NCI-H1417 (cell line): ENCODE measurements at places on chromosomes 16 and 17.

DNA sequence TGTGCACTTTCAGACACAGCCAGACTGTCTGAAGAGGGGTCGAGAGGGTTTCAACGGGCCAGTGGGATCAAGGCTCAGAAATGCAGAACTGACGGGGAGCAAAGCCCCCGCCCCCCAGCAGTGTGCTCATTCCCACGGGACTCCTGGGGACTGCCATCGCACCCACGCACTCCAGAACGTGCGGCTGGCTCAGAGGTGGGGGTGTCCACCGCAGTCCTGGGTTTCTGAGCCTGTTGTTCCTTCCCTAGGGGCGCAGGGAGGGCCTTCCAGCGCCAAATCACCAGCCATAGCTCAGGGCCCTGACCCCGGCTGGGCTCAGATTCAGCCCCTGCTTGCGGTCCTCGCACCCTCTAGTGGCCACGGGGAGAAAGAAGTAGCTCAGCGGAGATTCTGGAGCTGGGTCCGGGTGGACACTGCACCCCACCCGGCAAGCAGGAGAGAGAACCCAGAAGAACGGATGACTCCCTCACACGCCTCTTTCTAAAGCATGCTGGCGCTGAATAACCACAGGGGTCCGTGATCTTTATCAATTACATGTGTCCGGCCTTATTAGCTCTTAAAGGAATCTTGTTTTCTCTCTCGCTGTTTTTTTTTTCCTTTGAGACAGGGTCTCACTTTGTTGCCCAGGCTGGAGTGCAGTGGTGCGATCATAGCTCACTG, 45.0 kb upstream of the USP7 start:
- peak; percentile 42 for DNase-seq

GRCh38 chr16:20334396-20334795, 7.1 kb upstream of the GP2 start:
- no peak for DNase-seq

- peak; percentile 81 for DNase-seq
Measured at GRCh38 chr17:18246880-18247612, 11.5 kb downstream of the FLII start.

- DNase-seq, result no peak
Measured at GRCh38 chr16:88078111-88078775, 127.0 kb downstream of the BANP start.

DNA sequence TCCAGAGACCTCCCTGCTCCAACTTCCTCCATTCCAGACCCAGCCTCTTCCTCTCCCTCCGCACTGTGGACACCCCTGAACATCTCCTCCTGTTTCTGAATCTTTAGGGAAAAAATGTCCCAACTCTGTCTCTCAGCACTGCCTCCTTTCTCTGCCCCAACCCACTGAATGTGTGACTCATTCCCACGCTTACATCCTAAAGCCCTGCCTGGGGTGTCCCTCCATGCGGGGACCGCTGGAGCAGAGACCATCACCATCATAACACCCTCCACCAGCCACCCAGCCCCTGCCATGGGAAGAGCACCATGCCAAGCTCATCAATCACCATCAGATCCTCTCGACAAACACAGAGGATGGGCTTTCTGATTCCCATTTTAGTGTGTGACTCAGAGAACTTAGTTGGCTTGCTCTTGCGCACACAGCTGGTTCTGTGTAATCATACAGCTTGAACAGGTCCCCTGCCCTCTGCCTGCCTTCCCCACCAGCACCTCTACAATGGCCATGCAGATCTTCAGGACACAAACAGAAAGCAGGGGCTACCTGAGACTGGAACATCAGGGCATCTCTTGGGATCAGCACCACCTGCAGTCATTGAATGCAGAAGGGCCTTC, 10.7 kb downstream of the RPRML start:
- DNase-seq, result no peak

GRCh38 chr17:76714822-76715495, 4.2 kb upstream of the MXRA7 start:
- peak; percentile 75 for DNase-seq

DNA sequence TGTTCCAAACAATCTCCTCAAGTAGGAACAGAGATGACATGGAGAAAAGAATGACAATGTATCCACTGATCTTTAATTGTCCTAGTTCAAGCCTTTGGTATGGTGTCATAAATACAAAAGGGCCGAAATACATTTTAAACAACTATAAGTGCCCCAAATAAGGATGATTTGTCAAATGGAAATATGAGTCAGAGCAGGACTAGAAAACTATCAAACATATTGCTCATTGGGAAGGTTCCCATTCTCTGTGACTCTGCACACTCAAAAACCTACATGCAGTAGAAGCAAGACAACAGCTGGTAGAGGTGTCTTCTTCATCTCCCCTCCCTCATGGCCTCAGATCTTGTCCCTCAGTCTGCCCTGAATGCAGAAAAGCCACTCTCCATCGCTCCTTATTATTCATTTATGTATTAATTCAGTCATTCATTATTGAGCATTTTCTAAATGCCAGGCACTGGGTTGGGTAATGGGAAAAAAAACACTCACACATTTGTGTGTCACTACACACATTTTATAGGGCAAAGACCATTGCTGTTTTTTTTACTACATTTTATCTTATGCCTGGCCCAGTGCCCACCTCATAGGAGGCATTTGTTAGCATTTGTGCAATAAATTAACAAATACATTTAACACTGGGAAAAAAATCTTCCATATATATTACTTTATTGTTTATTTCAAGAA, 10.1 kb downstream of the CA10 start:
- DNase-seq, result no peak

- DNase-seq, result no peak
Measured at GRCh38 chr17:62030264-62030663, 34.8 kb downstream of the MED13 start.

DNA sequence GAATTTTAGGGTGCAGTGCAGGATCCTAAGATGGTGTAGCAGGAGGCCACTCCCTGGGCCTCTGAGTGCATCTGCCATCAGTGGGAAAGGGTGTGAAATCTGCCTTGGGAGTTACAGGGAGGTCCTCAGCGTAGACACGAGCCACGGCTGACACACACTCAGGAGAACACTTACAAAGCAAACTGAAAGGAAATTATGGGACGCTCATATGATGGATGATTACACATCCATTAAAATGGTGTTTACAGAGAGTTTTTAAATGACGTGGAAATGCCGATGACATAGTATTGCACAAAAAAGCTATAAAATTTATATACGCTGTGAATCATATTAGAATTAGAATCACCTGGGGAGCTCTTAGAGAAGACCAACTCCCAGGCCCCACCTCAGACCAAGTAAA, 175.2 kb downstream of the CCDC182 start:
- DNase-seq, result peak; percentile 67

- no peak for DNase-seq
Measured at GRCh38 chr17:55254375-55254774, 10.4 kb upstream of the HLF start.

GRCh38 chr17:43140396-43141332, 15.5 kb upstream of the BRCA1 start:
- no peak for DNase-seq

DNA sequence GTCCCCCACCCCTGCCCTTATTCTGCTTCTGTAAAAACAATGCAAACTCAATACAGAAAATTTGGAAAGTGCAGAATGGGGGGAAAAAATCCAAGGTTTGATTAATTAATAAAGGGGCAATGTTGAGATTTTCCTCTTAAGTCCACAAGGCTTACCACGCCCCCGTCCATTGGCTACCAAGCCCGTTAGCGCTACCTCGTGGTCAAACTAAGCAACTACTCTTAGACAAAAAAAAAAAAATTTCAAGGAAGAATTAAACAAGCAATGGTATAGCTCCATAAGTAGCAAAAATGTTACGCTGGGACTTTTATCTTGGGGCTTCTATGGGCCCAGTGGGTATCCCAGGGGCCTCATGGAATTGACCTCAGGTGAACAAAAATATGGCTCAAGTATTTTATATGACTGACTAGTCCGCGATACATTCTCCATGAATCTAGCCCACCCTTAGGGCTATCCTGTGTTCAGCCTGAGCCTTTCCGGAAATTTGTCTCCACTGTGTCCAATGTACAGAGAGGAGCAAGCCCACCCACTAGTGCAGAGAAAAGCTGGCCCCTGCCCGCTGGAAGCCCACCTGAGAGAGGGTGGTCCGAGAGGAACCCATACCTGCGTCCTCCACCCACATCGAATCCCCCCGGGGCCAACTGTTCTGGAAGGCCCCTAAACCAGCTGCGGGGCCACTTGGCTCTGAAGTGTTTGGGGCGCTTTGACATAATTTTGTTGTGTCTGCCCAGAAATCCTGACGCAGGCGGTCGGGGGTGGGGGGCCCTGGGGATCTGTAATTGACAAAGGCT, 19.1 kb upstream of the TEX2 start:
- DNase-seq, result peak; percentile 77

- no peak for DNase-seq
Measured at GRCh38 chr16:72561-73548, at the start of gene RHBDF1. TSS of gene RHBDF1 (minus strand) at chr16:72631. CDS start at chr16:65015, 7,616 bp downstream.

- DNase-seq, result peak; percentile 72
Measured at GRCh38 chr16:68644715-68645493, at the start of gene CDH3. TSS of gene CDH3 (plus strand) at chr16:68645310. CDS start at chr16:68645380, 70 bp downstream.

- DNase-seq, result no peak
Measured at GRCh38 chr16:27205423-27206065, 2.2 kb downstream of the KDM8 start.

- no peak for DNase-seq
Measured at GRCh38 chr17:76268015-76268749, 3.0 kb downstream of the UBALD2 start.

GRCh38 chr17:44794851-44795413, 35.2 kb downstream of the GJC1 start:
- DNase-seq, result no peak

GRCh38 chr17:2271985-2272702, 31.4 kb downstream of the SMG6 start:
- DNase-seq, result no peak

- no peak for DNase-seq
Measured at GRCh38 chr17:74604761-74605160, 12.7 kb upstream of the CD300LD start.

- no peak for DNase-seq
Measured at GRCh38 chr16:1557074-1557473, 23.6 kb downstream of the TMEM204 start.

- DNase-seq, result no peak
Measured at GRCh38 chr16:75109732-75110243, 6.8 kb downstream of the LDHD start.

GRCh38 chr17:21756856-21757619, 64.7 kb downstream of the KCNJ18 start:
- no peak for DNase-seq

DNA sequence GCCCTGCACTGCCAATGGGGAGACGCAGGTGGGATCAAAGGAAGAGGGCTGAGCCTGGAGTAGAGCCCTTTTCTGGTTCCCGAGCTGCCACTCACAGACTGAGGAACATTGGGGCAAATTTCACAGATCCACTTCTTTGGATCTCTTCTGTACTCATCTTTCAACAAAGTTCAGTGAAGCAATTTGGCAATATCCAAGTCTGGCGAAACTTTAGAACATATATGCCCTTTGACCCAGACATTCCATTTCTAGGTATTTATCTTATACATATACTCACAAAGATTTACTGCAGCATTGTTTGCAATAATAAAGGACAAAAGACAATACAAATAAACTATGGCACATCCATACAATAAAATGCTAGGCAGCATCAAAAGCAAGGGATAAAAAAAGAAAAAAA, 4.9 kb downstream of the ZDHHC1 start:
- no peak for DNase-seq

DNA sequence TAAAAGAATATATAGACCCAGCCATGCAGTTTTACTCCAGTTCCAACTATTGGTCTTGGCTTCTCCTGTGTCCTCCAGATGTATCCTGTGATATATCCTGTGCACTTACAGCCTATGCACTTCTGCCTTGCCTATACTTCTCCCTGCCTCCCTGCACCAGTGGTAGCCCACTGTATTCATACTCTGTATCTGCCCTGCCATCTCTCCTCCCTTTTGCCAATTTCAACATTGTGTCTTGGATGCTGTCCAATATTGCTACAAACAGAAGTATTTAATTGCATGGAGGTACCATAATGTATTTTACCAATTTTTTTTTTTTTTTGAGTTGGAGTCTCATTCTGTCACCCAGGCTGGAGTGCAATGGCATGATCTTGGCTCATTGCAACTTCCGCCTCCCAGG, 242.7 kb downstream of the HAPSTR1 start:
- no peak for DNase-seq

GRCh38 chr17:3681057-3681456, 12.4 kb downstream of the EMC6 start:
- DNase-seq, result no peak

- DNase-seq, result no peak
Measured at GRCh38 chr17:62064029-62064790, 868 bp downstream of the MED13 start.

- no peak for DNase-seq
Measured at GRCh38 chr17:16298140-16298662, 55.1 kb downstream of the CENPV start.

DNA sequence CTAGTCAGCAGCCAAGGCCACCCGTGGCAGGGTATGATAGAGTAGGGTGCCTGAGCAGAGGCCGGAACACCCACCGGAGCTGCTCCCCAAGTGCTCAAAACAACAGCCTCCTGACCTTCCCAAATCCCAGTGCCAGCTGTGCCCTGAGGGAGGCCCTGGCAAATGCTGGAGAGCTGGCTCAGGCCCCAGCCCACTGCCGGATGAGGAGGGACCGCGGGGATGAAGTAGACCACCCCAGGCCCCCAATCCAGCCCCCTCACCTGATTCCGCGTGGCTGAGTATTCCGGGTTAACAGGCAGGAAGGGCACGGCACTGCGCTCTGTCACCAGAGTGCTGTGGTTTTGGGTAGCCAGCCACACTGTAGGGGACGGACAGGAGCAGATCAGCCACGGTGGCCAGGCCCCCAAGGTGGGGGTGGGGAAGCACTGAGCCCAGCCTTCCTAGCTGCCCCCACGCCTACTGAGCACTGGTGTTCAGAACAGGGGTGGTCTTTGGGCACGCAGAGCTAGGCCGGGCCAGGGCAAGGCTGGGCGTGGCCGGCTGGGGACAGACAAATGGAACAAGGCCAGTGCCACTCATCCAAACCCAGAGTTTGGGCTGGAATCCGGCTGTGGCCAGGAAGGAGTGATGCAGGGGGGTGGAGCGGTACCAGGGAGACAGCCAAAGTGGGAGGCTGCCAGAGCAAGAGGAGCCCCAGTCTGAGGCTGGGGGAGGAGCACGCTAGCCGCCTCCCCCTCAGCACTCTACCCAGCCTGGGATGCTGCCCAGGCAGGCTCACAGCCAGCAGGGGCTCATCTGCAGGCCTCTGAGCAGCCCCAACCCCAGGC, 9.1 kb downstream of the TP53I13 start:
- DNase-seq, result no peak

GRCh38 chr16:9447195-9447551, 355.7 kb downstream of the HAPSTR1 start:
- DNase-seq, result no peak

DNA sequence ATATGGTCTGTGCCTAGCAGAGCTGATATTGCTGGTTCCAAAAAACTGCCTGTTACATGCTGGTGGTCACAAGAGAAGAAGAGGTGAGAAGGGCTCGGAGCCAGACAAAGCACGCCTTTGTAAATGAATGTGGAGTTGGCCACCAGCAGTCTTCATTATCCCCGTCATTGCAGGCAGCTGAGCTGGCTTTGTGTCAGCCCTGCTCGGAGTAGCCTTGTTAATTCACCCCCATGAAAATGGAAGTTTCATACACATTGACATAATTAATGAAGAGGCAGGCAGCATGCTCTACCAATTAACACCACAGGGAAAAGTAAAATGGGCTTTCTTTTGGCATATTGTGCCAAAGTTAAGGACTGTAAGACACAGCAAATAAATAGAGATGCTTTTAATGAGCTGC, 113.7 kb upstream of the RBFOX1 start:
- DNase-seq, result no peak
